ENCODE measurements at places on chromosomes 5 and 9.

GRCh38 chr5:14801792-14802191 is 69.8 kb downstream of the ANKH start:
- no peak for DNase-seq
- H3K4me1 ChIP-seq: no peaks in the 10 kb centered on the region
- H3K36me3 ChIP-seq: no peaks in the 10 kb centered on the region
- H3K4me3 ChIP-seq: no peak overlapping the region
- no peak overlapping the region for H3K27ac ChIP-seq

DNA sequence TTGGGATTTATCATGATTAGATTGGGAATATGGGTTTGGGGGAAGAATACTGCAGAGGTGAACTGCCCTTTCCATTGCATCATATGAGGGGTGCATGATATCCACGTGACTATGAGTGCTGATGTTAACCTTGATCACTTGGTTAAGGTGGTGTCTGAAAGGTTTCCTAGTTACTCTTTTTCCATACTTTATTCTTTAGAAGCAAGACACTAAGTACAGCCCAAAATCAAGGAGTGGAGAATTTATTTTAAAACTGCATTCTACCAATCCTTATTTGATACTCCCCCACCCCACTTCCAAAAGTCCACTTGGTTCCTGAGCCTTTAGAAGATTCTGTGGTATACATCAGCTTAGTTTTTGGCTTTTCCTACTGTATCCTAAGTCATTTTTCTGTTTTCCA is 20.3 kb upstream of the STOM start:
- no peaks in the 10 kb centered on the region for H3K36me3 ChIP-seq
- peaks cover 32% of the 10 kb centered on the region for H3K4me1 ChIP-seq

- 0 out of 2 replicates have a peak, but pooled peaks cover 4% of the 10 kb centered on the region for H3K4me1 ChIP-seq
- DNase-seq: no peak
- H3K27me3 ChIP-seq: no peaks in the 10 kb centered on the region
- H3K4me3 ChIP-seq: no peak overlapping the region
- H3K27ac ChIP-seq: no peak overlapping the region
- H3K36me3 ChIP-seq: no peaks in the 10 kb centered on the region
Measured at GRCh38 chr5:1187234-1187949, 14.0 kb upstream of the SLC6A19 start.

DNA sequence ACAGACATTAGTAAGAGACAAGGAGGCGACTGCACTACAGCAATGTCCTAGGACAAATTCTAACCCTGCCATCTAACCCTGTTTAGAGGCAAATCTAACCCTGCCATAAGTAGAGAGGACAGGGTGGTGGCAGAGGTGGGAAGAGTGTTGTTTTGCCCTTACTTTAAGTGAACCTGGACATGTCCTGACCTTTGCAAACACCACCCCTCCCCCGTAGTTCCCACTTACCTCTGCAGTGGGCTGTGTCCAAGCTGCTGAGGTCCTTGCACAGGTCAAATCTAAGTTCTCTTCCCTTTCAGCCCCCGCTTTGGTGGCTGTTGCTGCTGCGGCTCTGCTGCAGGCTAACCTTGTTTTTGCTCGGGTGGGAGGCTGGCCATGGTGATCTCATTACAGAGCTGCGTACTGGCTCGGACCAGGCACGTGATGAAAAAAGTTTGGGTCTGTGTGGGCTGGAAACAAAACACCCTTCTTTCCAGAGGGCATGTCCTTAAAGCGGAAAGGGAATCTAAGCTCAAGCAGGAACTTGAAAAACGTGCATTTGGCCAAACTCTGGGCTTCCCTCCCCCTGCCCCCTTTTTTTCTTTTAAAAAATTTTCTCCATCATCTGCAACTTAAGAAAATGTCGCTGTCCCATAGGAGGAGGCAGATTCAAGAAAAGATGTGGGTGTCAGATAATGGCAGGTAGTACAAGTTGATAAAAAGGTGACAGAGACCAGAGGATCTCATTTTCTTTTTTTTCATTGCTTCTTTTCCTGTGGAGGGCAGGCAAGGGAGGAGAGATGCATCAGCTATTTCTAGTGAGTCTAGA is at the start of gene FAXDC2:
TSS of gene FAXDC2 (minus strand) at position 349 of the 808 bp plus-strand sequence. CDS start 12,425 bp downstream, outside the sequence.
- no peaks in the 10 kb centered on the region for H3K27me3 ChIP-seq
- H3K27ac ChIP-seq: peak within 1 kb of the TSS; percentile 97
- peak within 1 kb of the TSS; percentile 83 for H3K4me3 ChIP-seq
- peaks cover 23% of the 10 kb centered on the region for H3K4me1 ChIP-seq
- H3K36me3 ChIP-seq: no peaks in the 10 kb centered on the region
- peak; percentile 50 for DNase-seq

DNA sequence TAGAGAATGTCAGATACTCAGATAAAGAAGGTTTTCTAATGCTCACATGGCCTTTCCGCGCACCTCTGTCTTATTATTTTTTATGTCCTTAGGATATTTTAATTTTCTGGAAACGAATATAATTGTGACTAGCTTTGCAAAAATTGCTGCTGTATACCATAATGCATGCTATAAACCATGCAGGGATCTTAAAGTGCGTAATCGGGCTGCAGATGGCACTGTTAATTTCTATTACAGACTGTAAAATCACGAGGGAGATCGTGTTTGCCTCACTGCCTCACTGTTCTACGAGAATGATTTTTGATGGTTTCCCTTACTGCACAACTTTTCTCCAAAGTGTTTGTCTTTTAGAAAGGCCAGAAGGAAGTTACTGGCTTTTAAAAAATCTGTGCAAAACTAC is 356.1 kb downstream of the TUSC1 start:
- DNase-seq: no peak
- H3K4me1 ChIP-seq: peaks cover 17% of the 10 kb centered on the region
- no peaks in the 10 kb centered on the region for H3K27me3 ChIP-seq
- no peak overlapping the region for H3K27ac ChIP-seq
- no peaks in the 10 kb centered on the region for H3K36me3 ChIP-seq
- H3K4me3 ChIP-seq: no peak overlapping the region

GRCh38 chr5:53928641-53929040 is 368.2 kb downstream of the NDUFS4 start:
- no peak for DNase-seq
- H3K4me3 ChIP-seq: no peak overlapping the region
- H3K4me1 ChIP-seq: peaks cover 25% of the 10 kb centered on the region
- no peaks in the 10 kb centered on the region for H3K36me3 ChIP-seq
- no peaks in the 10 kb centered on the region for H3K27me3 ChIP-seq

DNA sequence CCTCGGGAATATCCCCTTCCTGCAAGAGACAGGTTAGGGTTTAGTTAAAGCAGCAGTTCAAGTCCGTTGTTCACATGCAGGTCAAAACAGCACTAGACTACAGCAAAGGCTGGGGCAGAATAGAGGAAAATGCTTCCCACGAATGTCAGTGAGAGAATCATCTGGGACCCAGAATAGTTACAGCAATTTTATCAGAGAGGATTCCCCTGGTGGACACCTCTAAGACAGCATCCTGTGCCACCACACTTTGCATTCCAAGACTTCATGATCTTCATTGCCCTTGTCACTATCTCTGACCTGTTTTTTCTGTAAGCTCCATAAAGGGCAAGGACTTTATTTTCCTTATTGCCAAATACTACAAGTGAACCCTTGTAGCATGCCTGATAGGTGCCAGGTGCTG is 12.9 kb downstream of the GRXCR2 start:
- no peaks in the 10 kb centered on the region for H3K27me3 ChIP-seq
- DNase-seq: no peak
- H3K4me3 ChIP-seq: no peak overlapping the region
- H3K27ac ChIP-seq: no peak overlapping the region
- peaks cover 19% of the 10 kb centered on the region for H3K4me1 ChIP-seq

- no peak for DNase-seq
- H3K4me3 ChIP-seq: no peak overlapping the region
- H3K4me1 ChIP-seq: no peaks in the 10 kb centered on the region
- H3K36me3 ChIP-seq: peaks cover 47% of the 10 kb centered on the region
Measured at GRCh38 chr9:108913391-108913790, 20.5 kb downstream of the ELP1 start.

- DNase-seq: no peak
- H3K4me1 ChIP-seq: peaks cover 38% of the 10 kb centered on the region
- H3K36me3 ChIP-seq: peaks cover 3% of the 10 kb centered on the region
- H3K27ac ChIP-seq: no peak overlapping the region
- H3K4me3 ChIP-seq: no peak overlapping the region
- no peaks in the 10 kb centered on the region for H3K27me3 ChIP-seq
Measured at GRCh38 chr5:37660319-37660718, 179.5 kb downstream of the GDNF start.

DNA sequence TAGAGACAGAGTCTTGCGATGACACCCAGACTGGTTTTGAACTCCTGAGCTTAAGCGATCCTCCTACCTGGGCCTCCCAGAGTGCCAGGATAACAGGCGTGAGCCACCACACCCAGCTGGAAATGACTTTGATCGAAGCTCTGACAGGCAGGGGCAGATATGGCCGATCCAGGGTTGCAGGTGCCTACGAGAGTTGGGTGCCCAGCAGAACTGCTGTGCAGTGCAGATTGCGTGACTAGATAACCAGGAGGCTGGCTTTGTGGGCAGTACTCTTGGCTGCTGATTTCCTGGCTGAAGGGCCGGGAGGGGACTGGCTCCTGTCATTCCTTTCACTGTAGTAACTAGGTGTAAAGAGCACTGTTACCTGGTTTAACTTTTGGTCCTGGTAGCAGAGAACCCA is 11.8 kb downstream of the TBC1D13 start:
- no peak overlapping the region for H3K27ac ChIP-seq
- H3K4me3 ChIP-seq: no peak overlapping the region
- peaks cover 29% of the 10 kb centered on the region for H3K36me3 ChIP-seq
- DNase-seq: no peak
- no peaks in the 10 kb centered on the region for H3K27me3 ChIP-seq
- no peaks in the 10 kb centered on the region for H3K4me1 ChIP-seq

- no peaks in the 10 kb centered on the region for H3K36me3 ChIP-seq
- H3K27ac ChIP-seq: no peak overlapping the region
Measured at GRCh38 chr9:20805766-20806165, 121.7 kb downstream of the FOCAD start.

DNA sequence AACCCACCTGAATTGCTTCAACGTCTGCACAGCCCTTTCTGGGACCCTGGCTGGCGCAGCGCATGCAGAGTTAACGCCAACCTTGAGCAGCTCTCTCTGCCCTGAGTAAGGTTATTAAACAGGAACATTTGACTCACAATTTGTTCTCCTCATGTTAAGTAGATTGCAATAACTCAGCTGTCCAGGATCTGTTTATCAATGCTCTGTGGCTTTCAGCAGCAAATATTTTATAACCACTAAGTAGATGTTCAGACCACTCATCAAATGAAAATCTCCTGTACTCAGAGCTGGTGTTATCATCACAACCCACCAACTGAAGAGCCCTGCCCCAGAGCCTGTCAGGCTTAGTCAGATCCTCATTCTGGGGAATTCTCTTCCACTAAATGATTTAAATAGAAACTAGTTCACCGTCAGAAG is 403.0 kb downstream of the ZNF608 start:
- peaks cover 8% of the 10 kb centered on the region for H3K4me1 ChIP-seq
- H3K4me3 ChIP-seq: no peak overlapping the region
- no peaks in the 10 kb centered on the region for H3K36me3 ChIP-seq
- no peak overlapping the region for H3K27ac ChIP-seq

DNA sequence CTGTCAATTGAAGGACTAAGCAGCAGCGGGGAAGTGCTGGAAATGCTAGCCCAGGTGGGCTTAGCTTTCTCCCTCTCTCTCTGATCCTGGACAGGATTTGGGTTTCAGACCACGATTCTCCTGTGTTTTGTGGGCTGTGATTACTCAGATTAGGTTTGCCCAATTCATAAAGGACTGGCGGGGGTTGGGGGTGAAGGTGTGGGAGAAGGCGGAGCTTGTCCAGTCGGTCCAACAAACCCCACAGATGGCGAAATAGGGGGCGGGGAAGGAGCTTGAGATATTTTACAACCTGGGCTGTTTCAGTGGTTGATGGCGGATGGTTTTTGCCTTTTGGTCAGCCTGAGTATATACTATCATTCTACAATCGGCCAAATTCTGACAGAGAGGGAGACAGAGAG is 35.2 kb downstream of the PCDHAC2 start:
- H3K27me3 ChIP-seq: no peaks in the 10 kb centered on the region
- DNase-seq: peak; percentile 45
- H3K4me3 ChIP-seq: peak overlapping the region; percentile 85
- peak overlapping the region; percentile 99 for H3K27ac ChIP-seq
- H3K36me3 ChIP-seq: peaks cover 5% of the 10 kb centered on the region
- H3K4me1 ChIP-seq: peaks cover 65% of the 10 kb centered on the region

GRCh38 chr5:83364312-83365299 is 106.9 kb upstream of the VCAN start:
- no peak overlapping the region for H3K27ac ChIP-seq
- H3K27me3 ChIP-seq: no peaks in the 10 kb centered on the region
- peaks cover 18% of the 10 kb centered on the region for H3K36me3 ChIP-seq
- H3K4me3 ChIP-seq: no peak overlapping the region
- DNase-seq: no peak

GRCh38 chr9:127066851-127067136 is 55.6 kb downstream of the ANGPTL2 start:
- no peak for DNase-seq
- H3K4me1 ChIP-seq: peaks cover 12% of the 10 kb centered on the region
- H3K36me3 ChIP-seq: peaks cover 7% of the 10 kb centered on the region
- H3K27ac ChIP-seq: no peak overlapping the region
- H3K27me3 ChIP-seq: no peaks in the 10 kb centered on the region

- no peak overlapping the region for H3K27ac ChIP-seq
- H3K27me3 ChIP-seq: no peaks in the 10 kb centered on the region
- H3K4me1 ChIP-seq: peaks cover 4% of the 10 kb centered on the region
- H3K4me3 ChIP-seq: no peak overlapping the region
- DNase-seq: no peak
Measured at GRCh38 chr9:3032898-3033297, 189.0 kb upstream of the PUM3 start.

GRCh38 chr5:172871982-172872381 is 37.9 kb downstream of the ERGIC1 start:
- no peaks in the 10 kb centered on the region for H3K27me3 ChIP-seq
- H3K27ac ChIP-seq: 0 out of 2 replicates have a peak overlapping the region, but pooled peaks have one; percentile 33
- DNase-seq: no peak
- H3K4me3 ChIP-seq: no peak overlapping the region

DNA sequence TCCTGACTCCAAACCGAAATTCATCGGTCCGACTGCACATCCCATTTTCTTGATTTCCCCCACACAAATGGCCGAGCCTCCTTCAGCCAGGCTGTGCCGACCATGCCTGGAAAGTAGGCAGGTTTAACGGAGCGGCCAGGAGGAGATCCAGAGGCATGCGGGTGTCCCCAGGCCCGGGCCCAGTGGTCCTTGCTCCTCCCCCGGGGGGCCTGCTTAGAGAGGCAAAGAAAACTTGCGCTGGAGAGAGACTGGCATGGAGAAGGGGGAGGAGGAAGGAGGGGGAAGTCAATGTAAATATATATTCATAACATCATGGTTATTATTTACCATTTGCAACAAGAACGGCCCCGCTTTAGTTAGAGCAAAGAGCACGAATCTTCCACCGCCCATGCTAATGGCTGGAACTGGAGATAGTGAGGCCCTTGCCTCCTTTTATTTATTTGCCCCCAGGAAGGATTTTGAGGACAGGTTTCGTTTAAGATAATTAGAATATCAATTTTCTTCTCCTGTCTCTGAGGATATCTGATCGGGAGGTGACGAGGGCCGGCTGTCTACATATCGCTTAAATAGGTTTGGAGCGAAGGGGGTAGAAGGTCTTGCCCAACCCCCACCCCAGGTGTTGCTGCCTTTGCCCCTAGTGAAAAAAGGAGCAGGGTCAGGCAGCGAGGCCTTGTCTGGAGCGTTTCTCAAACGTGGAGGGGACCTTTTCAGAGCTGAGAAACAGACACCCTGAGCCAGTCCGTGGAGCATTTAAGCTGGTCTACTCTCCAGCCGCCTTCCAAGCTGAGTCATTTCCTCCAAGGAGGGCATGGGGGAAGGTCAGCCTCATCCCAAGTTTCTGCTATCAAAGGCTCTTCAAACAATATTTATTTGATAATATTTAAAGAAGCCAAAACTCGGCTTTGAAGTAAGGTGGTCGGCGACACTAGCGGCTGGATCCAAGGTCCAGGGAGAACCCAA is 2.5 kb downstream of the BARHL1 start:
- H3K27me3 ChIP-seq: peaks cover 99% of the 10 kb centered on the region
- no peaks in the 10 kb centered on the region for H3K36me3 ChIP-seq
- no peak for DNase-seq

Measured in WTC11 (cell line).